Sigmoid colon (tissue), 7 donors: ENCODE measurements at places on chromosomes 12 and 14. TPM values are rescaled to one million over a fixed set of nuclear protein-coding genes. Genes with fewer than 3 reads are reported as not detected.

Gene TAS2R10
- not detected for total RNA-seq

Gene NGB
- 10.0 TPM for total RNA-seq

DNA sequence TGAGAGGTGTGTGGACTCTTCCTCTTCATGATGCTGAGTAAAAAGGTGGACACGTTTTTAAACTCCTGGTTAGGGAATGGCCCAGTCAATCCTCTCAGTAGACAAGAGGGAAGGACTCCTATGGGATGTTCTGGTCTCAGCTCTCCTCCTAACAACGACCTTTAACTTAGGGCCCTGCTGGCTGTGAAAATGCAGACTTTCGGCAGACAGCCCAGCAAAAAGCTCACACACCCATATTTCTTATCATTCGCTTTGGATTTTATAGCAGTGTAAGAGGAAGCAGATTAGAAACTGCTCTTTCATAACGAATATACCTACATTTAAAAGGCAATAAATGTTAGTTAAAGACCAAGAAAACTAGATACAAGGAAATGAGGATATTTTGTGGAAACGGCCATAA, 18.0 kb upstream of the YARS2 start:
- no peaks in the 10 kb centered on the region for H3K27me3 ChIP-seq
- no peak for DNase-seq
- no peaks in the 10 kb centered on the region for H3K4me1 ChIP-seq
- no peak overlapping the region for H3K27ac ChIP-seq
- H3K36me3 ChIP-seq = no peaks in the 10 kb centered on the region
- H3K4me3 ChIP-seq = no peak overlapping the region

- no peaks in the 10 kb centered on the region for H3K27me3 ChIP-seq
- no peak for DNase-seq
- no peaks in the 10 kb centered on the region for H3K36me3 ChIP-seq
- H3K4me1 ChIP-seq = no peaks in the 10 kb centered on the region
- no peak overlapping the region for H3K27ac ChIP-seq
These were observed 21.9 kb downstream of the RTN1 start for GRCh38 chr14:59848671-59849070.

GRCh38 chr12:88306471-88307069, 164.5 kb downstream of the TMTC3 start:
- H3K4me1 ChIP-seq = peaks cover 7% of the 10 kb centered on the region
- no peak overlapping the region for H3K27ac ChIP-seq
- no peaks in the 10 kb centered on the region for H3K27me3 ChIP-seq
- no peaks in the 10 kb centered on the region for H3K36me3 ChIP-seq

GRCh38 chr12:26647088-26647487, 185.9 kb downstream of the ITPR2 start:
- no peak for DNase-seq
- H3K27me3 ChIP-seq = no peaks in the 10 kb centered on the region
- no peak overlapping the region for H3K27ac ChIP-seq
- H3K4me1 ChIP-seq = peaks cover 65% of the 10 kb centered on the region

- H3K27me3 ChIP-seq = no peaks in the 10 kb centered on the region
- H3K4me1 ChIP-seq = peaks cover 42% of the 10 kb centered on the region
- no peak overlapping the region for H3K4me3 ChIP-seq
- H3K36me3 ChIP-seq = peaks cover 64% of the 10 kb centered on the region
These were observed 17.5 kb downstream of the MAX start for GRCh38 chr14:65084554-65085505.
